ENCODE measurements at places on chromosomes 6 and 20. TPM values are rescaled to one million over a fixed set of nuclear protein-coding genes. Genes with fewer than 3 reads are reported as not detected.

Gene PAK5
- not detected for total RNA-seq

Gene DEFB124
- not detected for total RNA-seq

Gene BANF2
- total RNA-seq: not detected

Gene GABBR1
- total RNA-seq: 5.4 TPM

Gene SCUBE3
- 0.85 TPM for total RNA-seq

Gene GATA5
- not detected for total RNA-seq

Gene KIFC1
- total RNA-seq: 12.4 TPM

Gene CTCFL
- total RNA-seq: not detected

Gene MEP1A
- not detected for total RNA-seq

Gene FAM184A
- total RNA-seq: 0.17 TPM

Gene SOX18
- 123 TPM for total RNA-seq

Gene TFAP2A
- under 0.01 TPM for total RNA-seq

Gene PBX2
- total RNA-seq: 62.3 TPM

Gene TRIM10
- not detected for total RNA-seq

Gene HCRTR2
- total RNA-seq: not detected

Gene BIRC7
- total RNA-seq: not detected

Gene ATP9A
- total RNA-seq: 39.7 TPM

Gene SCAF8
- total RNA-seq: 25.4 TPM

Gene NRSN1
- total RNA-seq: not detected

Gene TINAG
- total RNA-seq: not detected

DNA sequence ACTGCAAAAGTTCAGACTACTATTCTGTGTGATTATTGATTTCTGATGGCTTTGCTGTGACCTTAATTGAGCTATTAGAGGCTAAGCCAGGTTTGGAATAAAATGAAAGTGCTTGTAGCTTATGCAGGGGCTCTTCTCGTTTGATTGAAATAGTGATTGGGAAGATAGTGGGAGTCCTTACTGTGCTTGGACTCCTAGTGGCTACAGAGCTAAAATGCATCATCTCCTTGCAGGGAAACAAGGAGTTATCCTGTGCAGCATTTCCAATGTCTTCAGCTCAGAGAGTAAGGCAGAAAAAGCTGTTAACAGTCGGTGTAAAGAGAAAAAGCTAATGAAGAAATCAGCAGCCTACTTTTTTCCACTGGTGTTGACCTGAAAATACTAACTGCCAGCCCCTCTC is 173.5 kb downstream of the SLC35F1 start:
- DNase-seq: no peak

- DNase-seq: no peak
Observed at GRCh38 chr6:161274898-161275297, 1.0 kb upstream of the AGPAT4 start.

- DNase-seq: no peak
Observed at GRCh38 chr6:76416821-76417605, 344.6 kb upstream of the IMPG1 start.

DNA sequence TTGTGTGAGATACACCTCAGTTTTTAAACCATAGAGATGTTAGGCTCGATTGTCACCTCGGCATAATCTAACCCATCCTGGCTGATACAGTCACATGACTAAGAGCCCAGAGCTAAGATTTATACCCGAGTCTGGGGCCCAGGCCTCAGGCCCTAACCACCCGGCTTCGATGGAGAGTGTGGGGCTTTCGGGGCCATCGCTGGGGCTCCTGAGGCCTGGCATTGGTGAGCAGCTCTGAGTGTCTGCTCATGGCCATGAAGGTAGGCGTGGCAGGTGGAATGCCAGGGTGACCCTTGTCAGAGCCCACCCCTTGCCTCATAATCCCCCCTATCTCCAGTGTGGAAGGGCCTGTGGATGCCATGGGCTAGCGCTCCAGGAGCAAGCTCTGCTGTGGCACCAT is 164.3 kb downstream of the BMP7 start:
- DNase-seq: no peak

GRCh38 chr6:131951576-131952230 is 531 bp upstream of the CCN2 start:
- peak; percentile 60 for DNase-seq

DNA sequence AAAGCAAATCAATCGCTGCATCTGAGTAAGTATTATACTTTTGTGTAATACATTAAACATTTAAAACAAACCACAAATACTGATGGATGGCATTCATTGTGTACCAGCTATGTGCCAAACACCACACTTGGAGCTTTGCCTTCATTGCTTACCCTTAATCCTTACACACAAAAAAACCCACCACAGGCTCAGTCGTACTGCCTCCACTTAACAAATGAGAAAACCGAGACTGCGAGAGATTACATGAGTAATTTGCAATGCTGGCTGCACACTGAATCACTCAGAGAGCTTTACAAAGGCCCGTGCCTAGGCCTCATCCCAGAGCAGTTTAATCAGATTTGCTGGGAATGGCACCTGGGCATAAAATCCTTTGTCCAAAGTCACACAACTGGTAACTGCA is 130.5 kb downstream of the EDN1 start:
- DNase-seq: no peak

GRCh38 chr6:26157251-26158075 is 70.2 kb downstream of the HFE start:
- peak; percentile 96 for DNase-seq

DNA sequence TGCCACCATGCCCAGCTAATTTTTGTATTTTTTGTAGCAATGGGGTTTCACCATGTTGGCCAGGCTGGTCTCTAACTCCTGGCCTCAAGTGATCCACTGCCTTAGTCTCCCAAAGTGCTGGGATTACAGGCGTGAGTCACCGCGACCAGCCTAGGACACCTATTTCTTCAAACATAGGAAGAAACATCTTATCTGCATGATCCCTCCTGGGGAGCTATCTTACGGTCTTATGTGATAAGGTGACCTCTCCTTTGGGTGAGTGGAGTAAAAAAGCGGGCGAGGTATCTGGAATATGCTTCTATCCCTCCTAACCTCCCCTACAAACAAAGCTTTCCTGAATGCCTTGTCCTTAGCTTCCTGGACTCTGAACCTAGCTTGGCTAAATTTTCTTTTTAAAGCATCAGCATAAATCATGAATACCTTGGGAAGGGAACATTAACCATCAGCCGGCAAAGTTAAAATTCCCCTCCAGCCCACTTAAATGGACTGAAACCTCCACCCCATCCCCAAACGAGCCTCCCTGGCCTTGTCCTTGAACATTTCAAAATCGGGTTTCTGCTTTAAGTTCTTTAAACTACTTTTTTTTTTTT is 24.5 kb downstream of the RIPOR3 start:
- no peak for DNase-seq

GRCh38 chr6:137241481-137242038 is 22.4 kb upstream of the IFNGR1 start:
- no peak for DNase-seq

DNA sequence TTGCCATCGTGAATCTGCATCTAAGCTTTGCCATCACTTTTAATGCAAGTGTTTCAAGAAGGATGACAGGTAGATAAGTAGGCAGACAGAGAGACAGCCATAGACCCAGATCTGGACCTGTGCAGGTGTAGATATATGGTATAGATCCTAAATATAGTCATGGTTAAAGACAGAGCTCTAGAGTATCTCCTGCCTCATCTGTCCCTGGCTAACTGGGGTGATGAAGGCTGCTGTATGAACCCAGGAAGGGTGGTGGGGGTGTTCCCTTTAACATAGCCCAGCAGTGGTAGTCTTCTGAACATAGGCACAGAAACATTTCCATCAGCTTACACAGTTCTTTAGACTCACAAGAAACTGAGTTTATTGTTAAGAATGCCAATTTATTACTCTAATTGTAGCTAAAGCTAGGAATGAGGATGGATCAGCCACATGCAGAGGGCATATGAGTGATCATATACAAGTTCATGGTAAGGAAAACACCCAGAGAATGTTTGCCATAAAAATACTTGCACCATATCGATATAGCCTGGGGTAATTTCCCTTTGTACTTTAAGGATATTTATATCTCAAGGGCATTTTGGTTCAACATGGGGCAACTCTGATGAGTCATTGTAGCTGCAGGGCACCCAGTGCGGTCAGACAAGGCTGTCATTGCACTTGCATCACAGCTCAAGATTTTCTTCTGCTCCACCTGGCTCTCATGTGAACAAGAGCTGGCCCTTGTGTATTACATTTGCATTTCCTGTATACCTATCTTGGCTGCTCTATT is 587.2 kb downstream of the EPM2A start:
- DNase-seq: no peak

GRCh38 chr6:108083349-108083748 is 8.8 kb upstream of the OSTM1 start:
- no peak for DNase-seq

DNA sequence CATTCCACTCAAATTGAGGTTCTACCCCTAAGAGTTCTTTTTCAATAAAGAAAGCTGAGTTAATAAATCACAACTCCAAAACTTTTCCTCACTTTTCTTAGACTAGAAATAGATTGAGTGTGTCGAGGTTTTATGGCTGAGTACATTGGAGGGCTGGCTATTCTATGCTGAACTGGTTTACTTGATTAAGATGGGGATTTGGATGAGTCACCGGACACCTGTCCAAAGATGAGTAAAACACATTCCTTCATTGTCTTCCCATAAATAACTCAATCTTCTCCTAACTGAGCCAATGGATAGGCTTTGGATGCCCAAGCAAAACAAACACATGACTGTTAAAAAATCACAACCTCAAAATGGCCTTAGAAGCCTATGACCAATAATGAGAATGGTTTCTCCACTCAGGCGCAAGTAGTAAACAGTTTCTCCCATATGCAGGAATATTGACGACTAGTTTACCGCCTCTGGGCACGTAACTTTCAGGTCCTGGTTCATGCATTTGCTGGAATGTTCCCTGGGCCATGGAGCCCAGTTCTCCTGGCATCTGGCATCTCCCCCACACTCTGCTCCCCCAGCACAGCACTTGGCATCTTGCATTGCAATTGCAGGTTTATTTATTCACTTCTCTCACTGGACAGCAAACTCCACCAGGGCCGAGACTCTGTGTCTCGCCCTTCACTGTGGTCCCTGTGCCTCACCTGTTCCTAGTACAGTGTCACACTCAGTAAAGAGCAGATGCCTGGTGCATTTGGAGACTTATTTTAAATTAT is 43.9 kb downstream of the BCAS1 start:
- DNase-seq: no peak

- no peak for DNase-seq
Observed at GRCh38 chr20:52843425-52843824, 128.7 kb upstream of the TSHZ2 start.

- no peak for DNase-seq
Observed at GRCh38 chr6:9140172-9140571, 704.8 kb upstream of the SLC35B3 start.

DNA sequence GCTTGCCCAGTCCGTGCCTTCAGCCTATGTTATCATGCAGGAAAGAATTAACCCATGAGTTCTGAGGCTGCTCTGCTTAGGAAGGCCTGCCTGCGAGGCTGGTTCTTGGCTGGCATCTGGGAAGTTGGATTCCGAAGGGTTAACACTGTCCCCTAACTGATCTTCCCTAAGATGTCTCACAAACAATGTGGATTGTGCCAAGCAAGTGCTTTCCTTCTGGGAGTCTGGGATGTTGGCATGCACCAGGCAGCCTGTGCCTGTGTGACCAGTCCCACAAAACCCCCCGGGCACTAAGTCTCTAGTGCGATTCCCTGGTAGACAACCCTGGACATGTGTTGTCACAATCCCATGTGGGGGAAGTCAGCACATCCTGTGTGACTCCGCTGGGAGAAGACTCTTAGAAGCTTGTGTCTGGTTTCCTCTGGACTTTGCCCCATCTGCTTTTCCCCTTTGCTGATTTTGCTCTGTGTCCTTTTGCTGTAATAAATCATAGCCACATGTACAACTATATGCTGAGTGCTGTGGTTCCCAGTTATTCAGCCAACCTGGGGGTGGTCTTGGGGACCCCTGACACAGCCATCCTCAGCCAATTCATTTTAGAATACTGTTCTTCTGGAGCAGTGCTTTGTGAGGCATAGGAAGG is 83.8 kb downstream of the SLC22A23 start:
- no peak for DNase-seq

GRCh38 chr20:774016-774659 is 5.8 kb upstream of the SLC52A3 start:
- DNase-seq: no peak

DNA sequence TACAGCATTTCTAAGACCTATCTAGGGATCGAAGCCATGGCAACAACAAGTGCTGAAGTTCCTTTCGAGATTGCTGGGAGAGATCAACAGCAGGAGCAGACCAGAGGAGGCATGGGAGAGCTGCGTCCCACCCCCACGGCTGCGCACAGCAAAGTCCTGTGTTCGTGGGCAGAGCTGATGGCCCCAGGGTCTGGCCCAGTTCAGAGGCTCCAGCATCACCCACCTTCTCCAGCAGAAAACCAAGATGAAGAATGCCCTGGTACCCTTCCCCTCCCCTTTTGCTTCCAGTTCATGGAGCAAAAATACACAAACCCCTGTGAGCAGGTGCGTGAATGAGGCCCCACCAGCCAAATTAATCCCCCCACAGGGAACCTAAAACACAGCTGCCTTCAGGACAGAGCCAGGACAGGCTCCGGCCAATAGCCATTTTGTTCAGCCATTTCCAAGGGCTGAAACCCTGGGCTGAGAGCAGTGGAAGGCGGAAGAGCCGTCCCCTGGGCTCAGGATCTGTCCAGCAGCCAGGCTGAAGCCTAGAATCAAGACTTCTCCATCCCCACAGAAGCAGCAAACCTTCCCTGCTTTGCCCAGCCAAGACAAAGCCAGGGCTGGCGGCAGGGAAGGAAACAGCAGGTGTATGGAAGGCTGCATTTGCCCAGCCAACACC is 102.8 kb downstream of the PREX1 start:
- no peak for DNase-seq

DNA sequence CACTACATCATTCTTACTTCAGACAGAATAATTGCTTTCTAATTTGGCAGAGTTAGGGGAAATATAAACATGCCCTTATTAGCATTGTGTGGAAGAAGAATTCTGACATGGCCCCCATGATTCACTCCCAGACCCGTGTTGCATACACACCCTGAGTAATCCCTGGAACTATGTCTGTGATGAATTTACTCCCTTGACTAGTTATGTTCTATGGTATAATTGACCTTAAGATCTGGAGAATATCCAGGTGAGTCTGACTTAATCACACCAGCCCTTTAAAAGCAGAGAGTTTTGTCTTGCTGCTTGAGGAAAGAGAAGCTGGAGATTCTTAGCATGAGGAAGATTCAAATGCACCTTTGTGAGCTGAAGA is 262.9 kb downstream of the SOX4 start:
- peak; percentile 45 for DNase-seq

All from dermis blood vessel endothelial cell (primary cell).